ENCODE measurements at places on chromosomes 2 and 18.
A peak's percentile ranks its signal among the peaks of the same experiment; 100 is the strongest.

GRCh38 chr2:31239593-31240177, 5.7 kb downstream of the EHD3 start:
- no peak for DNase-seq

- DNase-seq = no peak
Observed at GRCh38 chr18:77784759-77785379, 535.2 kb downstream of the GALR1 start.

DNA sequence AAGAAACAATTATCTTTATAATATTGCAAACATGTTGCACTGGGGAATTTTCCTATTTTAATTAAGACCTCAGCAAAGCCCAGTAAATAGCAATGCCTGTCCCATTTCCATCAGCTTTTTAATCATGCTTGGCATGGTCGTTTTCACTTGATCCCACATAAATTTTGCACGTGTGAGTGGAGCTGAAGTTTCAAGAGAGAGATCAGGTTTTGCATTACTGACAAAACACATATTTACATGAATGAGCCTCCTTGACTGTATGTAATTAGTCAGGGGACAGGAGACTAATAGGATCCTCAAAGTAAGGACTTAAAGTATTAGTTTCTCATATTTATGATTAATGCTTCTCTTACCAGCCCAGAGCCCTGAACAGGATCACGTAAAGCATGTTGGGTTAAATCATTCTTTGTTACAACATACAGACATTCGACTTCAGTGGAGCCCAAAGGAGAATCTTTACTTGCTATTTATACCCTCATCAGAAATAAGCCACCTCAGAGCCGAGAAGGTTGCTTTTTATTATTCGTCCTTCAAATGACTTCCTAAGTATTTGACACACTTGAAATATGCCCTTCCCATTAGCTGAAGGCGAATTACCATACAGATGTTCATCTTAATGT, 711.3 kb downstream of the GALR1 start:
- no peak for DNase-seq

GRCh38 chr2:96538487-96539214, 2.1 kb downstream of the ARID5A start:
- DNase-seq = peak; percentile 65

DNA sequence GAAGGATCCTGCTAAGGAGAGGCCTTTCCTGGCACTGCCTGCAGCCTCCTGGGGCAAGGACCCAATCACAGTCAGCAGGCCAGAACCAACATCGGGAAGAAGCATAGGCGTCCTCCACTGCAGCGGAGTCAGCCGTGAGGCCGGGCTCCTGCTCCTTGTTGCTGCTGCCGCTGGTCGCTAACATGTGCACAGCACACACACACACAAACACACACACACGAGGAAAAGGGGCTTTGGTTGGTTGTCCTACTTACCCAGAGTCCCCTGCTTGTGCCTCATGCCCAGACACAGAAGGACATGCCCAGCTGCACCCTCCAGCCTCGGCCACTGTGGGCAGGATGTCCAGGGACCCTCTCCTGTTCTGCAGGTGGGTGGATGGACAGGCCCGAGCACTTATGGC, 209.4 kb downstream of the GLI2 start:
- DNase-seq = no peak

DNA sequence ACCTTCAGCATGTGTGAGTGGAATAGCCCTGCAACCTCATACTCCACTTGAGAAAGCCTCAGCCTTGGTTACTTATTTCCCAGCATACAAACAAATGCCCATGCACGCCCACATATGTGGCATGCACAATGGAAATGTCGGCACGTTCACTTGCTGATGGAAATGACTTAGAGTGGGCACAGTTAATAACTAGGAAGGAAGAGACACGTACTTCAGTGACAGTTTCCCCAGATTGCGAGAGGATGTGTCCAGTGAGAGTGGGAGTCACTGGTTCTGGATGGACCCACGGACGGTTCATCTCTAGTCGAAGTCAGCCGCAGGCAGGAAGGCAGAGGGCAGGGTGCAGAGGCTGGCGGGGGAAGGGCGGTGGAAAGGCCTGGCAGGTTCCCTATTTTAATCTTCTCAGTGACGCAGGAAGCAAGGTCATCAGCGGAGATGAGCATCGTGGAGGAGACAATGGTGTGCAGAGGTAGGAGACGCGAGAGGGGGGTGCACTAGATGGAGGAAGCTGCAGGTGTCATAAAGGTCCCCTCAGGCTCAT, 350.7 kb upstream of the MYT1L start:
- no peak for DNase-seq

DNA sequence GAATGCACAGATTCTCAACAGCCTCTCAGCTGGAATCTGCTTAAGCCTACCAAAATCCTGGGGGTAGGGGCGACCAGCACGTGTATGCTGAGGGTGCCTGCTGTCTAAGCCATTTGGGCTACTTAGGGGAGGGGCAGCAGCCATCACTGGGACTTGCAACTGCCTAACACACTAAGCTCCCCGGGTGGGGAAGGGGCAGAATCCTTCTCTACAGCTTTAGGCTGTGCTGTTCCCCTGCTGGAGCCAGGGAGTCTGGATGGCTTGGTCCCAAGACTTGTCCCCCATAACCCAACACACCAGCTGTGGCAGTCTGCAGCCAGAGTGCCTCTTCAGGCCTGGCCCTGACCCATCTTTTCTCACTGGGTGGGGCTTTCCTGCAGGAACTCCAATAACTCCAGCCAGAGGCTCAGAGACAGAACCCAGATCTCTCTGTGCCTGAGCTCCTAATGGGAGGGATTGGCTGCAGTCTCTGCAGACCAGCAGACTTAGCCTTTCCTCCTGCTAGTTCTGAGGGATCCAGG, 305.4 kb upstream of the RND3 start:
- no peak for DNase-seq

GRCh38 chr2:45897842-45898241, 246.4 kb downstream of the PRKCE start:
- DNase-seq = no peak

DNA sequence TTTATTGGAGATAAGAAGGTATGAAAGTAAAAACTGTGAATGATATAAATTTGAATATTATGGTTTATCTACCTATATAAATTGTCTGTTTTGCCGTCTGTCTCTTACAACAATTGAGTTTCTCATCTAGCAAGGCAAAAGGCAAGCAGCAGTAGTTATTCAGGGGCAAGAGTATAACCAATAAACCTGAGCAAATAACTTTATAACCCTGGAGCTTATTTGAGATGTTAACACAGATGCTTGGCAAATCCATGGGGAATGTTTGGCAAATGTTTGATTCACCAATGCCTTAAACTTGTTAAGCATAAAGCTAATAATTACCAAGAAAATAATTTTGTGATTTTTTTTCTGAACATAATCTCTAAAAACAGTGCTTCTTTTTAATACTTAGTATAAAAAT, 9.9 kb upstream of the EPHA4 start:
- no peak for DNase-seq

GRCh38 chr2:177106212-177106611, 106.4 kb upstream of the HNRNPA3 start:
- no peak for DNase-seq

DNA sequence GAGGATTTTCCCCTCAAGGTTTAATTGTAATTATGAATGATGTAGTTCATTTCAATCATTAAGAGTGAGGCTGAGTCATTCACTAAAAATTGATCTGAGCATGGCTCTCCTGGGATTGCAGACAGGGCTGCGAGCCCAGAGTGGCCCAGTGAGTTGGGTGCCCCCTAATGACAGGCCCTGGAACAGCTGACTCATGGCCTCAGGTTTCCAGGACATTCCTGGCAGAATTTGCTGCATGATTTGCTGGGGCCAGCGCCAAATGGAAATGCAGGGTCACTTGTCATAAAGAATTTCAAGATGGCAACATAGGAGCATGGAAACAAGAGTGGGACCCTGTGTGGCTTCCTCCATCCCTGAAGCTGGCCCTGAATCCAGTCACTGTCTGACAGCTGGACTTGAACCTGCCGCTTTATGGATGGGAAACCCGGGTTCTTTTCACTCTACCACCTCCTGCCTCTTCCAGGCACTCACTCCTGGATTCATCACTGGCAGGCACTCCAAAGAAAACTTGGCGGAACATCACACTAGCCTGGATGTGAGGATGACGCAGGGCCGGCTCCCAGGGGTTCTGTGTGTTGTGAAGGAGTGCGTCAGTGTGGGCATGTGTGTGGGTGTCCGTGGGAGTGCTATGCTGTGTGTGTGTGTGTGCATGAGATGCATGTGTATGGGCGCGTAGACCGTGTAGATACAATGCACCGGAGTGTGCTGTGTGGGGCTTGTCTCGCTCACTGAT, 15.2 kb downstream of the OTOF start:
- DNase-seq = no peak

GRCh38 chr2:19675856-19676460, 225.8 kb downstream of the TTC32 start:
- no peak for DNase-seq

DNA sequence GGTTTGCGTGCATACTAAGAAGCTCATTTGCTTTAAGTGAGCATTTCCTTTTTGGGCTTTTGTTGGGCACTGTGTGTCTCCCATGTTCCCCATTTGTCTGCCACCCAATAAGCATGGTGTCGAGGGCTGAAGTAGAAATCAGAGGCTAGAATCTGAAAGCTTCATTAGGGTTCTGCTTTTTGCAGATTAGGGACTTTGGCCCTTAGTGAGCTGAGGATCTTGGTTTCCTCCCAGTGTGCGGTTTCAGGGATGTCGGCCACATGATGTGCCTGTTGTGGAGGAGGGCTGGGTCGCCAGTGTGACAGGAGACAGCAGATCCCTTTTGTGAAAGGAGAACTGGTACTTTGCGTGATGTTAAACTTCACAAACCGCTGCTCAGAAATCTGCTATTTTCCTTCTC, 41.1 kb downstream of the PLEKHB2 start:
- no peak for DNase-seq

- no peak for DNase-seq
Observed at GRCh38 chr2:69848186-69848790, 18.8 kb downstream of the GMCL1 start.

GRCh38 chr2:237693291-237693994, 66.1 kb downstream of the LRRFIP1 start:
- DNase-seq = no peak

GRCh38 chr2:83874712-83875430, 584.2 kb downstream of the SUCLG1 start:
- DNase-seq = no peak

GRCh38 chr2:224217233-224217961, 178.3 kb upstream of the SERPINE2 start:
- DNase-seq = no peak

DNA sequence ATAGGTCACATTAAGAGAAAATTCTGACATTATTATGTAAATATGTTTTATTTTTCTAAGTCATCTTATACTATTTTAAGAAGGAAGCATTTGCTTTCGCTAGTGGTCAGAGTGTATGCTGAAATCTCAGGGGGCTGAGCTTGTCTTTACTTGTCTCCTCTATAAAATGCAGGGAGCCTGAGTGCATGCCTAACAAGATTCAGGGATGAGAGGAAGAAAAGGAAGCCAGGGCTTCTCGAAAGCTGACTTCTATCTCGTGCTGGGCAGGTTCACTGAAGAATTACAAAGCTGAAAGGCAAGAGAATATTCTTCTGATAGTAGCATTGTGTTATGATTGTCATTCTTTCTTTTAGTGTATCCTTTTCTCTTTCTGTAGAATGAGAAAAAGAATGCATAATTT, 467.4 kb downstream of the SOX11 start:
- DNase-seq = no peak
